ENCODE measurements at places on chromosomes 1 and 21.

GRCh38 chr1:111448482-111448917, 556 bp downstream of the WDR77 start:
- peak; percentile 1 for DNase-seq

- no peak for DNase-seq
These were observed 184.5 kb downstream of the CHRM3 start for GRCh38 chr1:239570878-239571277.

GRCh38 chr21:42016364-42016985, 6.3 kb upstream of the ZBTB21 start:
- no peak for DNase-seq

DNA sequence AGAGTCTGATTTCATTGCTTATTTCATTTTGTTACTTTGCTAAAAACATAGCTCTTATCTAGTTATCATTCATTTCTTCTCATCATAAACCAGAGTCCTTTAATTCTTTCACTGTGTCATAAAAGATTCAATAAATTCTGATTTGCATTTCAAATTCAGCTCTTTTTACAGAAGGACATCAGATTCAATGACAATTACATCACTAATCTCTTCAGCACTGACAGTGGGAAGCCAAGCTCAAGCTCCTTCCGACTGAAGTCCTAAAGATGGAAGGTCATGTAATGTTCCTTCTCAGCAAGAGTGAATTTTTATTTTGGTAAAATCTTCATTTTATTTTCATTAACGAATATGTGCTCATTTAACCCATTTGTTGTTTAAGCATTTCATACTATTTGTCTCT, 530.7 kb upstream of the ADGRL2 start:
- DNase-seq = no peak

- DNase-seq = no peak
These were observed 94.9 kb downstream of the ZNF644 start for GRCh38 chr1:90926971-90927370.

DNA sequence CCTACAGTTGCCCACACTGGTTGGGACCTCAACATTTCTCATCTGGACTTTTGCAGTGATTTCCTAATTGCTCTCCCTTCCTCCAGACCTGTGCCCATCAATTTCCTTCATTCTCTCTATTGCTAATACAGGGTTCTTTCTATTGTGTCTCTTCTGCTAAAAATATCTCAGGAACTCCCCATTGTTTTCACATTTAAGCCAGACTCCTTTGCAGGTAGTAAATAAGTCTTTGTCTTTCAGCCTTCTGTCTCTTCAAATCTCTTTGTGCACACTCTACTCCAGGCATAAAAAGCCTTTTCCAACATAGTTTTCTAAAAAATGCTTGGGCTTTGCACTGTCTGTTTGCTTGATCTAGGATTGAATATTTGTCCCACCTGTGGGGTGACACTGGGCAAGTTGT, 340.6 kb downstream of the PAPPA2 start:
- no peak for DNase-seq

DNA sequence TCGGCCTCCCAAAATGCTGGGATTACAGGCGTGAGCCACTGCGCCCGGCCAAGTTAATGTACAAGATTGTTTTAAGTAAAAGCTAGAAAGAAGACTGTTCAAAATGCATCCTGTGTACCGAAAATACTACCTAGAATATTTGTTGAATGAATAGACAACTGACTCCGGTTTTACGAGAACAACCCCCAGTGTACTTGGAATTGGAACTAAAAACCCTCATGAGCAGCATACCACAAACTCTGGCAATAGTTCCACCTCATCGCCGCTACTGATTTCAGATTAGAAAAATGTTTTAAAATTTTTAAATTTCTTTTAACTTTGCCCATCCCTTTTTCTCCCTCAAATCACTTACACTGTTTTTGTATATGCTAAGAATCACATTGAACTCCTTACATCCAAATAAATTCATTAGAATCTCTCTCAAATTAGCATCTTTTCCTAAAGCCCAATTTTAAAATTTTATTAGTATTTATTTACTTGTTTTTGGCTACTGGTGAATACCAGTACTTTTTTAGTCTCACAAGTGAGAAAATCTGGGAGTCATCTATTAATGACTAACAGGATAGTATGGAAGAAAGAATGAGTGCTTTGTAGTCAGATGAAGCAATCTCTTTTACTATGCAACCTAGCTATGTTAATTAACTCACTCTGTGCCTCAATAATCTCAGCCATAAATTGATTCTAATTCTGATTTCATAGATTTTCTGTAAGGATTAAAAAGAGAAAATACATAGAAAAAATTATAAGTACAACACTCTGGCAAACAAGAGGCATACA, 95.1 kb downstream of the GPATCH2 start:
- DNase-seq = no peak

DNA sequence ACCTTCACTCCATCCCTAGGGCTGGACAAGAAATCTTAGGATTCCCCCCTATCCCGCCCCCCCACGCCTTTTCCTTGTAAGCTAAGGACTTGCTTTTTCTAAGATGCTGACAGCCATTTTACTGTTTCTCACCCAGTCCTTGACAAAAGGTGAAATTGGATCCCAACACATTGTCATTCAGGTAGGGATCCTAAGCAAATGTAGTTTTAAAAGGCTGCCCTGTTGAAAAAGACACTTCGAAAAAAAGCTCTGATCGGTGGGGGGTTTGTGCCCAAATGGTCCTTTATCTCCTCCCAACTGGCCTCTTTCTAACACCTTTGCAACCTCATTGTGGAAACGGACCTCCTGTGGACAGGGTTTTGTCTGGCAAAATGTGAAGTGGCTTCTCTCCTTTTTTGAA, 2.9 kb downstream of the CACHD1 start:
- no peak for DNase-seq

DNA sequence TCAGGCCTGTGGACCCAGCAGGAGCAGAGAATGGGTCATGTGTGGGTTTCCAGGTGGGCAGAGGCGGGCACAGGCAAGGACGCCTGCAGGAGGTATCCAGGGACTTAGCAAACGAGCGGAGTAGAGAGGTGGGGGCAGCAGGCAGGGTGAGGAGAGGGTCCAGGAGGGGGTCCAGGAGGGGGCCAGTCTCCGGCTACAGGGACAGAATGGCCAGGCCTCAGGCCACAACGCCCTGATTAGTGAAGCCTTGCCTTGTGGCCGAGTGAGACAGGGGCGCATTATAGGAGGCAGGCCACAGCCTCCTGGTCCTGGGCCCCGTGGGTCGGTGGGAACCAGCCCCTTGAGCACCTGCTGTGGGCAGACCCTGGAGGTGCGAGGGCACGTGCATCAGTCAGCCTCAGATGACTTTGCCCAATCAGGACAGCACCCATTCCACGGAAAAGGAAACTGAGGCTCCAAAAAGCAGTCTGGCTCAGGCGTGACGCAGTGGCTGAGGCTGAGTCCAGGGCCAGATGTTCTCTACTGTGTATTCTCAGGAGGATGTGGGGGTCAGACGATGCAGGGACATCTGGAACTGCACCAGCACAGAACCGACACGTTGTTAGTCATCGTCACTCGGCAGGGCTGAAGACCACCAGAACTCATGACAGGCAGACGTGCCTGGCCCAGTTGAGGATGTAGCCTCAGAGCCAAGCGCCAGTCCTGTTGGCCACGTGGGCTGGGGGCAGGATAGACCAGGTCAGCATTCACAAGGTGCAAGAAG, 113.7 kb downstream of the CRYAA start:
- no peak for DNase-seq

- DNase-seq = no peak
These were observed 43.7 kb downstream of the ITPKB start for GRCh38 chr1:226695335-226695900.
